ENCODE measurements at places on chromosomes 12 and 14.

GRCh38 chr14:92105893-92106142, 564 bp downstream of the ATXN3 start:
- no peak for DNase-seq

DNA sequence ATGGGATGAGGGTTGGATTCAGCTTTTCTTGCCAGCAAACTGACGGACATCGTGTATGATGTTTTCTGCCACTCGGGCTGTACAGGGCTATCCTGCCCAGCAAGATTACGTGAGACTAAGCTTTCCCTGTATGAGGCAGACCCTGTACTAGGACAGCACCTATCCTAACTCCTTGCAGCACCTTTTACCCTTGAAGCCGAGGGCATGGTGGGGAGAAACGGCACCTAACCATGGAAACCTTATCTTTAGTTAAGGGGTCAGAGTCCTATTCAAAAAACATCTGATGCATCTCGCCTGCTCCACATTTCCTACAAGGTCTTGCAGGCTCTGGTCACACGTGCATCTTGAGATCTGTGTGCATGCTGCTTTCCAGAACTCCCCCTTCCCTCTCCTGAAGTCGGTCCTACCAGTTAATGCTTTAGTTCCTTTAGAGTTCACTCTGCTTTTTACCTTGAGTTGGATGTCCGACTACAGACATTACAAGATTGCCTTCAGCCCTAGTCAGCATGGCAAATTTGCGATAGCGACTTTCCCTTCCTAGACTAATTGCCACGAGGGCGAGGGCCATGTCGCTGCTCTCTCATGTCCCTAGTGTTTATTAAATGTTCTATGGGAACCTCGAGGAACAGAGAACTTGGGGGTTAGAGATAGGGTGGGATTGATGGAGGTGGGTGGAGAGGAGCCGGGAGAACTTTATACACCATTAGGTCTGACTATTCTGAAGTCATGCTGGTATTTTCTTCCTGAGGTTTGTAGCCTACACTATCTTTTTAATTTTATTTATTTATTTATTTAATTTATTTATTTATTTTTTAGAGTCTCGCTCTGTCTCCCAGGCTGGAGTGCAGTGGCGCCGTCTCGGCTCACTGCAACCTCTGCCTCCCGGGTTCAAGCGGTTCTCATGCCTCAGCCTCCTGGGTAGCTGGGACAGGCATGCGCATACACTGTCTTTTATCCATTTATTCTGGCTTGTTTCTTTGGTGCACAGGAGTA, 6.6 kb downstream of the RAN start:
- no peak for DNase-seq

DNA sequence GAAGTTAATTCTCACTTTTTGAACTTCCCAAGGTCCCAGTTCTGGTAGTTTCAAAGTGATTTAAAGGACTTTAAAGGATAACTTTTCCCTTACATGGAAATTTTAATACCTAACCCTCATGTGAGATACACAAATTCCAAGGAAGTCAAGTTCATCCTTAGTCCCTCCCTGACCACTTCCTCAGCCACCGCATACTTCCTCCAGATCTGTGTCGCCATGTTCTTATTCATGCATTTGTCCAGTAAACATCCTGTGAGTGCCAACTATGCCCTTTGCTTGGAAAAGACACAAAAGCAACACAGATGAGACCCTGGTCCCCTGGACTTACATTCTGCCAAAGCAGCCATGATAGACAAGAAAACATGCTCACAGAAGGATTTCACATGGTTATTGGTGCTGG, 206.6 kb downstream of the KSR2 start:
- DNase-seq = no peak

GRCh38 chr12:46490635-46491034, 118.1 kb upstream of the SLC38A2 start:
- no peak for DNase-seq

- DNase-seq = no peak
Measured at GRCh38 chr12:113485330-113485729, 13.7 kb upstream of the LHX5 start.

GRCh38 chr12:22415342-22416309, 81.1 kb upstream of the ST8SIA1 start:
- DNase-seq = no peak

DNA sequence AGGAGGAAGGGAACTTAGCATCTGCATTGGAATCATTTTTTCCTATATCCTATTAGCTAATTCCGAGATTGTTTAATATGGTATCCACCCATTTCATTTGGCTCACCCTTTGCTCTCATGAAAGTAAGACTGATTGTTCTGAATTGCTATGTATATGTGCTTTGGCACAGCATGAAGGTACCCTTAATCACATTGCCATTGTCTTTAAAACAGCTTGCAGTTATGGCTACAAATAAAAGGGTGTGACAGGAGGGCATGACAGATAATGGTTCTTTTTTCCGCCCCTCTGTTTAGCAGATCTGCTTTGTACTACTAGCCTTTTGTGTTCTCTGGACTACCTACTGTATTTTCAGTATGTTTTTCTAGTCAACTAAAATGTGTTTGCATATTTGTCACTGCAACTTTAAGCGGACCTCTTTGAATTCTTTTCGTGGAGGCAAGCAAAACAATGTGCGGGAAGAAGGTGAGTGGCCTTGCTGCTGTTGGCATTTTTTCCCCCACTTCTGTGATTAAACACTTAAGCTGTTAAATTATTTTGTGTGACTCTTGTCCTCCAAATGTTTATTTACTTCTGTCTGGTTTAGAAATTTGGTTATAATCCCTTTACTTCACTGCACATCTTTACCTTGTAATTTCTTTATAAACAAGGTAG, 35.8 kb downstream of the FBXO34 start:
- DNase-seq = no peak

GRCh38 chr12:11884116-11884515, 186.6 kb upstream of the BCL2L14 start:
- no peak for DNase-seq

- peak; percentile 19 for DNase-seq
Measured at GRCh38 chr12:17028348-17028747, 422.4 kb upstream of the LMO3 start.

DNA sequence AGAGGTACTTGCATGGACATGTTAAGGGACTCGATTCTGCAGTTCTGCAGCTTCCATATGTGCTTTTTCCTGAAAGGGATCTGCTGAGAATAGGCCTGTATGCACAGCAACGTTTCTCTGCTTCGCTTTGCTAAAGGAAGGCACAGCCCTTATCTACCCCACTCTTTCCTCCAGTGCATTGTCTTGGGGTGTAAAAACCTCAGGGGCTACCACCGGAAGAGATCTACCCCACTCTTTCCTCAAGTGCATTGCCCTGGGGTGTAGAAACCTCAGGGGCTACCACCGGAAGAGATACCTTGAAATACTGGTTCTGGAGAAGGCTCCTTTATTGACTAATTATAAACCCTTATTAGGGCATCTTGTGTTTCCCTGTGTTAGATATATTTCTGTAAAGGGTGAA, 52.9 kb downstream of the SEL1L start:
- DNase-seq = no peak

DNA sequence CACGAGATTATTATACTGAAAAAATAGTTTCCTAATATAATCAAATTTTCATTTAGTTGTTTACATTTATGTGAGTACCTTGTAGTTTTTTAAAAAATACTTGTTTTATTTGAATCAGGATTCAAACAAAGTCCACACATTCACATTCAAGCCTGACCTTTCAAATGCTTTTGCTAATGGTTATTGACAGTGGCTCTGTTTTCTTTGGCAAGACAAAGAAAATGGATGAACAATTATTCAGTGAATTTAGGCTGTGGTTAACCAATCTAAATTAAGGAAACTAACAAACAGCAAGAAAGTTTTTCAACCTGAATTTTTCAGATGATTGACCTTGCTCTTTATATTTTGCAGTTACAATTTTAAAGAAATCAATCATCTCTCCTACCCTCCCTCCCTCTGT, 9.7 kb downstream of the SLC4A8 start:
- DNase-seq = no peak

DNA sequence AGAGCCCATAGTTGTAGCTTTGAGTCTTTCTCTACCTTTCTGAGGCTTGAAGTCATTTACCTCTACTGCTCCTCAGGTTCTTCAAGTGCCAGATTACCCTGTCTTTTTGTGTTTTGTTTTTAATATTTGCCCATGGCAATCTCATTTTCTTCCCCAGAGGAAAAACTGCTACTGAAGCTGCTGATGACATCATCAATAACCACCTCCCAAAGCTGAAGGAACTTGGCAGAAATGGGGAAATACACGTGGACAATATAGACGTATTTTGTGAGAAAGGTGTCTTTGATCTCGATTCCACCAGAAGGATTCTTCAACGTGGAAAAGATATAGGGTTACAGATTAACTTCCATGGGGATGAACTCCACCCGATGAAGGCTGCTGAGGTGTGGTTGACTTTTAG, 17.1 kb downstream of the AMDHD1 start:
- DNase-seq = no peak

GRCh38 chr14:92317511-92317910, 5.5 kb upstream of the SLC24A4 start:
- peak; percentile 59 for DNase-seq

- DNase-seq = no peak
Measured at GRCh38 chr14:60621386-60621785, 27.9 kb downstream of the SIX1 start.

- DNase-seq = no peak
Measured at GRCh38 chr12:65462484-65462883, 184.0 kb downstream of the MSRB3 start.

DNA sequence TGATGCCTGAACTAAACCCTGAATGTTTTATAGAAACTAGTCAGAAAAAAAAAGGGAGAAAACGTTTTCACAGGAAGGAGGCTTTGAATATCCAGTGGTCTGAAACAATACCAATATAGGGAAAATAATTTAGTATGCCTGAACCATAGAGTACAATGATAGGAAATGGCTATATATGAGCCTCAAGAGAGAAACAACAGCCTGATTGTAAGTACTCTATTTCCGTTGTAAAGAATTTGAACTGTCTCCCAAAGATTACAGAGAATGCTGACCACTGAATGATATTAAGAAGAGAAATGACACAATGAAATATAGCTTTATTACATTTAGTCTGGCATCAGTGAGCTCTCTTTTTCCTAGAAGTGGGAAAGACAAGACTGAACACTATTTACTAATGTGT, 5.5 kb upstream of the GABARAPL1 start:
- DNase-seq = no peak

GRCh38 chr12:52645120-52645761, 6.8 kb downstream of the KRT2 start:
- no peak for DNase-seq

DNA sequence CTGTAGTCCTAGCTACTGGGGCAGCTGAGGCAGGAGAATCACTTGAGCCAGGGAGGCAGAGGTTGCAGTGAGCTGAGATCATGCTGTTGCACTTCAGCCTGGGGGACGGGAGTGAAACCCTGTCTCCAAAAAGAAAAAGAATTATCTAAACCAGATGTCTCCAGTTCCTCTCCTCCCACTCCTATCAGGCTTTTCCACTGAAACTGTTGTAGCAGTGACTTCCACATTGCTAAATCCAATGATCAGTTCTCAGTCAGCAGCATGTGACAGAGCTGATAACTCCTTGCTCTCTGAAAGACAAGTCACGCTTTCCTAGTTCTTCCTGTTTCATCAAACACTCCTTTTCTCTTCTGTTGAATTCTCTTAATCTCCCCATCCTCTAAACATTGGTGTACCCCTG, 8.6 kb downstream of the SLC38A6 start:
- no peak for DNase-seq

DNA sequence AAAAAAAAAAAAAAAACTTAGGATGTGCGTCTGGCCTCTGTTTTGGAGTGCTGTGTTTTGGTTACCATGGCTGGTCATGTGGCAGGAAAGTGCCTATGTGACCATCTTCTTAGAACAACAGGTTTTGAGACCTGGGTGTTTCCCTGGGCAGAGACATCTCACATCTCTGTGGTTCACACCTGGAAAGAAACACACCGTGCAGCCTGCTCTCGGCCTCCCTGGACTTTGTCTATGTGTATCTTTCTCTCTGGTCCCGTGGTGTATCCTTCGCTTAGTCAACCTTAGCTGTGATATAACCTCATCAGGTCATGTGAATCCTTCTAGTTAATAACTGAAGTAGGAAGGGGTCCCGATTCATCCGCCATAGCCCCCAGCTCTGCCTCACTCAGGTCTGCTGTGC, 22.6 kb downstream of the ACADS start:
- DNase-seq = no peak

- no peak for DNase-seq
Measured at GRCh38 chr14:60348211-60348610, 99.2 kb downstream of the PPM1A start.

- peak; percentile 87 for DNase-seq
Measured at GRCh38 chr12:54216797-54217661, 28.2 kb upstream of the SMUG1 start.

- no peak for DNase-seq
Measured at GRCh38 chr14:101458741-101459550, 102.3 kb upstream of the DIO3 start.

GRCh38 chr14:71206123-71206522, 298.9 kb downstream of the PCNX1 start:
- DNase-seq = no peak

GRCh38 chr12:97899529-97899928, 436.9 kb downstream of the RMST start:
- DNase-seq = no peak

DNA sequence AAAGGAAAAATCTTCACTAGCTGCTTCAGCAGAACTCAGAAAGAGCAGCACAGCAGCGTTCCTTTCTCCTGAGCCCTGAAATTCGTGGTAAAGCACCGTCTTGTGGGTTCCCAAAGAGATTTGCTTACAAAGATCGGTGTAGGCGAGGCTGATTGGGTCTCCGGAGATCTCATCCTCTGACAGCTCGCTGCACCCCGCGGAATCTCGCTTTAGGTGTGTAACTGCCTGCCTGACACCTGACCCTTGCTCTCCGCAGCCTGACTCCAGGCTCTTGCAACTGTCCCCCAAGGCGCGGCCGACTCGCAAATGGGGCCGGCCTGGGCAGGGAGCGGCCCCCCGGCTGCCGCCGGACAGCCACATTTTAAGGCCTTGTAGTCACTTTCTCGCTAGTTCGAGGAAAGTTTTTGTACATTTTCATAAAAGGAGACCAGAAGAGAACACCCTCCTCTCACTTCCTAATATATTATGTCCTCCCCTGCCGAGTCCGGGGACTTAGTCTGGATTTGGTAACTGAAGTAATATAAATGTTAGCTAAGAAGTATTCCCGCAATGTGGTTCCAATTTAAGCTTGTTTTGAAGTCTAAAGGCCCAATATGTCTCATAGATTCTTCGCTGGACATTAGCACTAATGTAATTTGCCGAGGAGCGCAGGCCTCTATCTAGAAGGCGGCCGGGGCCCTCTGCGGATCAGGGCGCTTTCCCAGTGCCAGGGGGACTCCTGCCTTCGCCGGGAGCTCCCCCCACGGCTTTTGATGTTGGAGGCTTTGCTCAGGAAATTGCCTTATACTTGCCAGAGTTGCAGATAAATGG, 177.3 kb upstream of the CDKN3 start:
- DNase-seq = no peak

- peak; percentile 97 for DNase-seq
Measured at GRCh38 chr14:102046337-102047278, 40.2 kb downstream of the HSP90AA1 start.

Measured in WERI-Rb-1 (cell line).